Common myeloid progenitor, CD34-positive (primary cell): ENCODE measurements at places on chromosomes 7 and 10.
A peak's percentile ranks its signal among the peaks of the same experiment; 100 is the strongest.

DNA sequence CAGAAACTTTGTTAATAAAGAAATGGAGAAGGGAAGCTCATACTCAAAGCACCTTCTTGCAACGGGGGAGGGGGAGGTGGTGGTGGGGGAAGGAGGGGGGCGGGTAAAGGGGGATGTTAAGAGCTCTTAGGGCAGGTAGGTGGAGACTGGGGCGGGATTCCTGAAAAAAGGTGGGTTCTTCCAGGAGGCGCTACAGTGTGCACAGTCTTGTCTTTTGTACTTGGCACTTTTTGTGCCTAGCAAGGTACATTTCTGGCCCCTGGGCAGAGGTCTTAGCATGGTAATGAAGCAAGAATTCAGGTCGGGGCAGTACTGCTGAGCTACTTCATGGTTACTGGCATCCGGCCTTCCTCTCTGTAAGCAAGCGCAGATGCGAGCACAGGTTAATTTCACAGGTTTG, 15.2 kb upstream of the LAMB4 start:
- H3K36me3 ChIP-seq: no peaks in the 10 kb centered on the region
- peaks cover 9% of the 10 kb centered on the region for H3K4me1 ChIP-seq

GRCh38 chr10:99279626-99280111, 44.0 kb upstream of the HPSE2 start:
- no peak for DNase-seq
- H3K27ac ChIP-seq: no peak overlapping the region
- no peak overlapping the region for H3K4me3 ChIP-seq
- no peaks in the 10 kb centered on the region for H3K4me1 ChIP-seq

DNA sequence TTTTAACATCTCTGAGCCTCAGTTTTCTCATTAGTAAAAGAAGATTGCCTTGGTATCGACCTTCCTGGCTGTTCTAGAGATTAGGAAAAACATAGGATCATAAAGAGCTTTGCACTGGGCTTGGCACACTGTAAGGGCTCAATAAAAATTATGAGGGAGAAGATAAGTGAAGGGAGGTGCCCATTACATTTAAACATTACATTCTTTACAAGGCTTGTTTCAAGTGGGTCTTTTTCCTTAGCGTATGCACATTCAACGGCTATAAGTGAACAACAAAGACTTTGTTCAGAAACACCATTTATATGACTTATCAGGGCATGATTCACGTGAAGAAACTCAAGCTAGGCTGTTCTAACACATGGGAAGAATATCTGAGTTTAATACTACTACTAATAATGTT, 351.9 kb upstream of the NPVF start:
- H3K4me1 ChIP-seq: no peaks in the 10 kb centered on the region
- peaks cover 2% of the 10 kb centered on the region for H3K27me3 ChIP-seq
- no peak overlapping the region for H3K4me3 ChIP-seq

GRCh38 chr10:132788831-132789219, 2.9 kb upstream of the NKX6-2 start:
- H3K4me3 ChIP-seq: no peak overlapping the region
- H3K27ac ChIP-seq: no peak overlapping the region
- no peaks in the 10 kb centered on the region for H3K4me1 ChIP-seq
- H3K27me3 ChIP-seq: peaks cover 19% of the 10 kb centered on the region
- no peaks in the 10 kb centered on the region for H3K36me3 ChIP-seq

DNA sequence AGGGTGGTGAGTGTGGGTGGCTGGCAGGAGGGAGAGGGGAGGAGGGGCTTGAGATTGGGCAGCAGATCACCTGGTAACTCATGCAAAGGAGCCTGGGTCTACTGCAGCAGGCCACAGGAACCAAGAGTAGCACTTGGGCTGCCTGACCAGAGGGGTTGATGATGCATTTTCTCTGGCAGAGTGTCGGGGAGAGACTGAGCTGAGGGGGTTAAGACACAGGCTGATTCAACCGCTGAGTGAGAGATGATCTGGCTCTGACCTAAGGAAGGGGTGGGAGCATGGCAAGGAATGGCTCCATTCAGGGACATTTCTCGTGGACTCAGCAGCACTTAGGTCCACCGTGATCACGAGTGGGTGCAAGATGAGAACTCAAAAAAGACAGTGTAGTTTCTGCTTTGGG, 115.5 kb upstream of the STK17A start:
- no peak overlapping the region for H3K27ac ChIP-seq
- H3K36me3 ChIP-seq: no peaks in the 10 kb centered on the region
- H3K27me3 ChIP-seq: peaks cover 1% of the 10 kb centered on the region
- H3K4me1 ChIP-seq: no peaks in the 10 kb centered on the region
- no peak overlapping the region for H3K4me3 ChIP-seq

- DNase-seq: peak; percentile 80
- no peaks in the 10 kb centered on the region for H3K27me3 ChIP-seq
Measured at GRCh38 chr10:80204677-80205476, 460 bp downstream of the ANXA11 start.

GRCh38 chr10:23063973-23064812, 31.2 kb upstream of the MSRB2 start:
- no peaks in the 10 kb centered on the region for H3K27me3 ChIP-seq
- H3K4me3 ChIP-seq: no peak overlapping the region
- no peaks in the 10 kb centered on the region for H3K36me3 ChIP-seq
- DNase-seq: no peak
- H3K4me1 ChIP-seq: no peaks in the 10 kb centered on the region

DNA sequence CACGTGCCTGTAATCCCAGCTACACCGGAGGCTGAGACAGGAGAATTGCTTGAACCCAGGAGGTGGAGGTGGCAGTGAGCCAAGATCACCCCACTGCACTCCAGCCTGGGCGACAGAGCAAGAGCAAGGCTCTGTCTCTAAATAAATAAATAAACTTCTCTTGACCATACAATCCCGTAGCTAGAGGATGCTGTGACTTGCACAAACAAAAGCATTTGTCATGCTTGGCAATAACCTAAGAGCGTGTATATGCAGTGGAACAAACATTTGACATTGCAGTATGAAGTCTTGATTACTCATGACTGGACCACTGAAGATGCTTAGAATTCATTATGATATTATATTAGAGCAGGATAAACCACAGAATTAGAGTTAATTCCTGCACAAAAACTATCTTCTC, 1.4 kb upstream of the C7orf57 start:
- H3K36me3 ChIP-seq: no peaks in the 10 kb centered on the region
- H3K27me3 ChIP-seq: peaks cover 5% of the 10 kb centered on the region
- peak; percentile 15 for DNase-seq
- H3K27ac ChIP-seq: no peak overlapping the region
- H3K4me1 ChIP-seq: peaks cover 11% of the 10 kb centered on the region
- H3K4me3 ChIP-seq: no peak overlapping the region
